NCI-H1436 (cell line): ENCODE measurements at places on chromosomes 16 and 17.

DNA sequence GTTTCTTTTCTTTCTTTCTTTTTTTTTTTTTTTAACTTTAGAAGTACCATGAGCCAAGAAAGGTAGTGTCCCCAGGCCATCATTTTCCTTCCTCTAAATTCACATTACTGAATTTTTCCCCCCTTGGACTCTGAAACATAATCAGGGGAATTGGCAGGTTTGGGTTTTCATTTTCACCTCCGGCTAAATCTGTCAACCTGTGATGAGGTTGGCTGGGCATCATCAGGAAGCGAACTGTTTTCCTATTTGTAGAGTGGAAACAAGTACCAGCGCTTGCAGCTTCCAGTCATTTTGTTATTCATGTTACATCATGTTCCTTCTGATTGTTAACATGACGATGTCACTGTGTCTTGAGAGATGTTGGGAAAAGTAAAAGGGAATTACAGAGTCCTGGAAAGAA, 641.9 kb upstream of the RBFOX1 start:
- no peak for DNase-seq

GRCh38 chr16:3965781-3966582, 85.5 kb upstream of the CREBBP start:
- no peak for DNase-seq

- DNase-seq = peak; percentile 25
Observed at GRCh38 chr16:1979271-1980029, 1.8 kb downstream of the NOXO1 start.

GRCh38 chr16:1740781-1741490, 30.4 kb downstream of the NME3 start:
- no peak for DNase-seq

- DNase-seq = no peak
Observed at GRCh38 chr17:31820691-31821435, 38.2 kb downstream of the COPRS start.

GRCh38 chr16:84298376-84298899, 3.8 kb downstream of the WFDC1 start:
- no peak for DNase-seq

DNA sequence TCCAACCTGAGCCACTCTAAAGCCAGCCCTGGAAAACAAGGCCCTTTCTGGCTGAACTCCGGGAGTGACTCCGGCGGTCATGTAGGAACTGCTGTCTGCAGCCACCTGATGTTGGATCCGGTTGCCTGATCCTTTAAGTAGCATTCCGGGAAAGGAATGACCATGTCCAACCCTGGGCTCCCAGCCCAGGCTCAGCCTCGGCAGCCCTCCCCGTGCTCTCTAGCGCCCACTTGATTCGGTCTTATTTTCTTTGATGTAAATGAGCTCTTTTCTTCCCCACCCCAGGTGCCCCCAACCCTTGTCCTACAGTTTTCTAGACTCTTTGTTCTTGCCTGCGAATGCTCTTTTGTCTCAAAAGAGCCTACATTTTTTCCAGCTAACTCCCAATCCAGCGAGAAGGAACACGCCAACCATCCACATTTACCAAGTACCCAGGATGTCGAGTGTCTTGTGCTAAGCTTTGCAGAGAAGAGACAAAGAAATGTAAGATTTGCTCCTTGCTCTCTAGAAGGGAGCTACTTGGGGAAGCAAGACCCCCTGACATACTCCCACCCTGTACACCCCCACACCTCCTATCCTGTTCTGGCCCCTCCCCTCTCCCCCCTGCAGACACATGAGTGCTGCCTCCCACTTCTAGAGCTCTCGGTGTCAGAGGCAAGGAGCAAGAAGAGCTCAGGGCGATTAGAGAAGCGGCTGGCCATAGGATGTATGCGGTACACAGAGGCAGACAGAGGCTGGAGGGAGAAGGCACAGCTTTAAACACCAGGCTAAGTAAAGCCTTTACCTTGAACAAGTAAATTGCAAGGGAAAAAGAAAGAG, 53.8 kb downstream of the COG7 start:
- no peak for DNase-seq

DNA sequence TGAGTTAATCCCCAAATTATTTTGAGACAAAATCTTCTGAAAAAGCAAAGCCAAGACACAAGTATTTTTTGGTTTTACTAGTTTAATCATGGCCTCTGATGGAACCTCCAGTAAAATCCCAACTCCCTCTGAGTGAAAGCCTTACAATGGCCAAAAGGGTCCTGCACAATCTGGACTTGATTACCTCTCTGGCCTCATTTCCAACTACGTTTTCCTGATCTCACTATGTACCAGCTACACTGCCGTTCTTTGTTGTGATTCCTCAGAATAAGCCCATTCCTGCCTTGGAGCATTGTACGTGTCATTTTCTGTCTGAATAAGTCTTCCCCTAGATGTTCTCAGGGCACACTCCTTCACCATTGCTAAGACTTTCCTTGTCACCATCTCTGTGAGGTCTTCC, 37.3 kb downstream of the SPOP start:
- no peak for DNase-seq
